ENCODE measurements at places on chromosomes 13 and 19.

- no peaks in the 10 kb centered on the region for H3K36me3 ChIP-seq
- peaks cover 7% of the 10 kb centered on the region for H3K27me3 ChIP-seq
- H3K27ac ChIP-seq: no peak overlapping the region
- no peak for DNase-seq
- no peak overlapping the region for H3K4me3 ChIP-seq
Observed at GRCh38 chr19:39299404-39299803, 3.2 kb downstream of the IFNL1 start.

GRCh38 chr13:48853728-48854102, 122.0 kb upstream of the FNDC3A start:
- DNase-seq: no peak
- H3K27ac ChIP-seq: no peak overlapping the region
- no peaks in the 10 kb centered on the region for H3K4me1 ChIP-seq
- no peaks in the 10 kb centered on the region for H3K27me3 ChIP-seq

DNA sequence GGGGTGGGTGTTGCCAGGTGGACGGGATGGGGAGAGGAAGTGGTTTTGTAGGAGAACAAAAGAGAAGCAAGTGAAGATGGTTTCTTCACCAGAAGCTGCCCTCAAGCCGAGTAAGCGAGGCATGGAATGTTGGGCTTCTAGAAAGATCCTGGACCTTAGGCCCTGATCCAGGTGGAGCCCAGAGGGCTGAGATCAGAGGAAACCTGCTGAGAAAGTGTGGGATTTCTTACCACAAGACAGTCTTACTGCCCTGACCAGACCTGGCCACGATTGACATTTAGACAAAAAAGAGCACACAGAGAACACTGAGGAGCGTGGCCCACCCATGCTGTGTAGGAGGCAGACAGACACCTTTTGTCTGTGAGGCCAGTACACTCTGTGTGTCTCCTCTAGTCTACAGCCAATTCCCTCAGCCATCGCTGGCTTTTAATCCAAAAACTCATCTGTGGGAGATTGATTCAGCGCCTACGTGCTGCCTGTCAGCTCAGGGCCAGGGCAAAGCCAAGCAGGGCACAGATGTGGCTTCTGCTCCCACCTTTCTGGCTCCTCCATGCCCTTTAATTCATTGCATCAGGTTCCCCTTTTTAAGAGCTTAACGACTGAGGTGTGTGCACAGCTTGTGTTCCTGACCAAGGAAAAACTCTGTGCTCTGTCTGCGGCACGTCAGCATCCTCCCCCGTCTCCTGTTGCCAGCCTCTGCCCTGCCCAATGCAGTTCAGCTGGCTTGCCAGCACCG, 123.3 kb downstream of the AKAP11 start:
- H3K27ac ChIP-seq: no peak overlapping the region
- no peak for DNase-seq
- no peaks in the 10 kb centered on the region for H3K36me3 ChIP-seq
- H3K4me1 ChIP-seq: no peaks in the 10 kb centered on the region

DNA sequence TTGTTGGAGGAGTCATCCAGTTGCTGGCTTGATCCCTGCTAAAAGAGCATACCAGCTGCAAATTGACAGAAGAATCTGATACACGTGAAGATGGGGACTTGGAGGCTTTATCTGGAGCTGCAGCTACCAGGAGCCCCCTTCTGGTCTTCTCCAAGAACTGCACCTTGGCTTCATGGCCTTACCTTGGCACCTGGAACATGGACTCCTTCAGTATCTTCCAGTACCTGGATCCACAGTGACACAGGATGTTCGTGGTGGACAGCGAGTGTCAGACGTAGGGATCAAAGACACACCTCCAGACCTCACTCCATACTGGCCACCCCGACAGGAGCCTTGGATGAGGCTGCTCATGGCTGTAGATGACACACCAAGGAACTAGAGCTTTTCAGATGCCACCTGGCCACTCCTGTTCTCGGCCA, 9.9 kb upstream of the ACSBG2 start:
- no peak overlapping the region for H3K4me3 ChIP-seq
- DNase-seq: peak; percentile 61
- H3K36me3 ChIP-seq: no peaks in the 10 kb centered on the region
- no peaks in the 10 kb centered on the region for H3K27me3 ChIP-seq
- no peaks in the 10 kb centered on the region for H3K4me1 ChIP-seq
- no peak overlapping the region for H3K27ac ChIP-seq

- H3K27ac ChIP-seq: no peak overlapping the region
- no peak overlapping the region for H3K4me3 ChIP-seq
- H3K36me3 ChIP-seq: no peaks in the 10 kb centered on the region
- H3K4me1 ChIP-seq: no peaks in the 10 kb centered on the region
- no peaks in the 10 kb centered on the region for H3K27me3 ChIP-seq
Observed at GRCh38 chr19:41599175-41599966, 23.4 kb downstream of the CEACAM21 start.

DNA sequence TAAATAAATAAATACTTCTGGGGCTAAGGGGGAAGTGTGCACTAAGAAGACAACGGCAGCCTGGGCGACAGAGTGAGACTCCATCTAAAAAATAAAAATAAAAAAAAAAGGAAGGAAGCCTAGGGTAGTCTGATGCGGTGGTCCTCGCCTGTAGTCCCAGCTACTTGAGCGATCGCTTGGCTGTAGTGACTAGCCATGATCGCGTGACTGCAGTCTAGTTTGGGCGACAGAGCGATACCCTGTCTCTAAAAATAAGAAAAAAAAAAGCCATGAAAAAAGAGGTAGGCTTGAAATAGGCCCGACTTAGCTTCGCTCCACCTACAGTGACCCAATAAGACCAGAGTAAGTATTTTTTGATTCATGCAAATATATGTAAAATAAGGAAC, 661 bp upstream of the BABAM1 start:
- H3K4me3 ChIP-seq: no peak overlapping the region
- H3K4me1 ChIP-seq: no peaks in the 10 kb centered on the region
- DNase-seq: no peak
- H3K36me3 ChIP-seq: peaks cover 4% of the 10 kb centered on the region
- H3K27ac ChIP-seq: peak overlapping the region; percentile 34
- H3K27me3 ChIP-seq: no peaks in the 10 kb centered on the region

DNA sequence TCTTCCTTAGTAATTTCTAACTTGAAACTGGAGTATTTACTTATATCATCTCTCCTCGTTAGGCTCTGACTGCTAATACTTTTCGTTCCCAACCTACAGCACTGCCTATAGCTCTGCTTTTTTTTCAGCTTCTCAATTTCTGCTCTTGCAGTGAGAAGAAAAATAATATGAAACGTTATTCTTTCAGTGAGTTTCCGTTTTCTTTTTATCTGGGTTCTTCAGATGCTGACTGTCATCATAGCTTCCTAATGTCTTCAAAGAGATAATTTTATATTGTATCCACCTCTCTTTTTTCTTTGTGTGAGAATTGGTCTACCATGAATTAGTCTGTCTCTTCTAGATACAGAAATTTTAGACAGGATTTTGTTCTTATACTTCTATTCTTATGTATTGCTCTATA, 454.9 kb downstream of the LMO7 start:
- DNase-seq: no peak
- no peaks in the 10 kb centered on the region for H3K27me3 ChIP-seq
- H3K4me3 ChIP-seq: no peak overlapping the region
- H3K4me1 ChIP-seq: no peaks in the 10 kb centered on the region
- no peaks in the 10 kb centered on the region for H3K36me3 ChIP-seq
- no peak overlapping the region for H3K27ac ChIP-seq

DNA sequence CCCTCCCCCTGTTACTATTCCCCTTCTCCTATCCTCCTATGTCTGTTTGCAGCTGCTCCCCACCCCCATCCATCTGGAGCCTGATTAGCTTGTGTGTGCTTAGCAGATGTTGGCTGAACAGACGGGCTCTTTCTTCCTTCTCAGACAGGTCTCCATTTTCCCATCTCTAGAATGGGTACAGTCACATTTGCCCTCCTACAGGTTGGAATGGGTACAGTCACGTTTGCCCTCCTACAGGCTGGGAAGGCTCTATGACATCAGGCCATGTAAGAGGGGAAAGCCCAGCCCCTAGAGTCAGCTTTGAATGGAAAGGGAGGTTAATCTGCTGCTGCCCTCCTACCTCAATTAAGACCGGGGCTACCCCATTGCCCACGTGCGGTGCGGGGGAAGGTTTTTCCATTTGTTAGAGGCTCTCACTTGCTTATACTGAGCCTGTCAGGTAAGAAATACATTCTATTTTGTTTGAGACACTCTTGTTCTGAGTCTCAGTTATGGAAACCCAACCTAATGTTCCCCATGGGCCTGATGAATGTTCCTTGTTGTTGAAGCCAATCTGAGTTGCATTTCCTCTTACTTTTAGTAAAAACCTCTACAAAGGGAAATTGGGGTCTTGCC, 2.2 kb upstream of the CLEC17A start:
- DNase-seq: no peak
- no peaks in the 10 kb centered on the region for H3K36me3 ChIP-seq
- no peaks in the 10 kb centered on the region for H3K27me3 ChIP-seq
- H3K27ac ChIP-seq: no peak overlapping the region
- H3K4me3 ChIP-seq: no peak overlapping the region

GRCh38 chr19:33130433-33130832, 1.5 kb upstream of the WDR88 start:
- no peak overlapping the region for H3K27ac ChIP-seq
- H3K36me3 ChIP-seq: peaks cover 10% of the 10 kb centered on the region
- H3K27me3 ChIP-seq: no peaks in the 10 kb centered on the region
- no peak overlapping the region for H3K4me3 ChIP-seq
- DNase-seq: no peak
- H3K4me1 ChIP-seq: peaks cover 11% of the 10 kb centered on the region

GRCh38 chr19:13848798-13849676, 27.9 kb upstream of the NANOS3 start:
- H3K27me3 ChIP-seq: no peaks in the 10 kb centered on the region
- DNase-seq: no peak
- no peaks in the 10 kb centered on the region for H3K36me3 ChIP-seq
- no peak overlapping the region for H3K4me3 ChIP-seq
- H3K27ac ChIP-seq: peak overlapping the region; percentile 98
- peaks cover 71% of the 10 kb centered on the region for H3K4me1 ChIP-seq

GRCh38 chr19:31387717-31388301, 38.6 kb upstream of the TSHZ3 start:
- H3K36me3 ChIP-seq: no peaks in the 10 kb centered on the region
- no peak for DNase-seq
- H3K4me1 ChIP-seq: no peaks in the 10 kb centered on the region
- no peak overlapping the region for H3K4me3 ChIP-seq
- H3K27me3 ChIP-seq: no peaks in the 10 kb centered on the region

- H3K4me1 ChIP-seq: no peaks in the 10 kb centered on the region
- no peaks in the 10 kb centered on the region for H3K27me3 ChIP-seq
- no peak overlapping the region for H3K27ac ChIP-seq
- no peak for DNase-seq
- no peaks in the 10 kb centered on the region for H3K36me3 ChIP-seq
Observed at GRCh38 chr13:28475916-28476725, 18.8 kb downstream of the FLT1 start.

DNA sequence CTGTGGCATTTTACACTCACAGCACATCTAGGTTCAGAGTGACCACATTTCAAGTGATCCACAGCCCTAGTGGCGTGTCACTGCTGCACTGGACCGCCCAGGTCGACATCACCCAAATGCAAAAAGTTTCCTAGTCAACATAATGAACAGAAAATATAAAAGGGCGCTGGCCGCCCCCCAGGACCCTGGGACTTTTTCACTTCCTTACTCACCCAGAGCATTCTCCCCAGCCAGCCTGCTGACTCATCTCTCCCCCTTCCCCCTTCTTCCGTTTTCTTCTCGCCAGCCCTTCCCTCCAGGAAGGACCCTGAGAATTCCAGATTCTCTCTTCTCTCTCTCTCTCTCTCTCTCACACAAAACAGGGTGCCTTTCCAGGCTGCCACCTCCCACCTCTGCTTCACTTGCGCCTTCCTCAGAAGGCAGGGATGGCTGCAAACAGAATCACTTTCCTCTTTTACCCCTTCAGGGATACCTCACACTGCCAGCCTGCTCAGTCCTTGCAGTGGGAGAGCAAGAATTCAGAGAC, 21.0 kb upstream of the GRWD1 start:
- no peak for DNase-seq
- H3K27me3 ChIP-seq: no peaks in the 10 kb centered on the region
- peak overlapping the region; percentile 29 for H3K27ac ChIP-seq
- no peaks in the 10 kb centered on the region for H3K36me3 ChIP-seq
- no peak overlapping the region for H3K4me3 ChIP-seq

GRCh38 chr19:51552996-51553725, 17.9 kb upstream of the ZNF175 start:
- H3K36me3 ChIP-seq: no peaks in the 10 kb centered on the region
- no peaks in the 10 kb centered on the region for H3K4me1 ChIP-seq
- no peak for DNase-seq
- H3K4me3 ChIP-seq: no peak overlapping the region
- no peak overlapping the region for H3K27ac ChIP-seq

DNA sequence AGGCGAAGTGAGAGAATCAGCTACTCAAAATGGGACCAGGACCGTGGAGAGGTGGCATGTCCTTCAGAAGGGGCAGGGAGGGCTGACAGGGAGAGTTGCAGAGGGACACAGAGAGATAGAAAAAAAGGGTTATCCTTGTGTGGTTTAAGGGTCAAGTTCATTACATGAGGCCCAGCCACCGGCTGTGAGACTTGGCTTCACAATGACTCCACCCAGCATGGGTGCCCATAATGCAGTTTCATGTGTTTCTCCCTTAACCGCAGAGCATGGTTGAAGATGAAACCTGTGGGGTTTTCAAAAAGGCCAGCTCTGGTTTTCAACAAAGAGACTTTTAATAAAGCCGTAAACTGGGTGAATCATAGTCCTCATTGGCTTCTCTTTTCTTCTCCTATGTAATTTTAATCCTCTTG, 164.6 kb downstream of the KLF5 start:
- DNase-seq: no peak
- H3K27ac ChIP-seq: no peak overlapping the region
- no peak overlapping the region for H3K4me3 ChIP-seq
- H3K36me3 ChIP-seq: no peaks in the 10 kb centered on the region
- H3K27me3 ChIP-seq: no peaks in the 10 kb centered on the region

- H3K27ac ChIP-seq: no peak overlapping the region
- no peak for DNase-seq
- H3K4me3 ChIP-seq: no peak overlapping the region
- no peaks in the 10 kb centered on the region for H3K4me1 ChIP-seq
- no peaks in the 10 kb centered on the region for H3K36me3 ChIP-seq
Observed at GRCh38 chr13:46350003-46350402, 37.0 kb downstream of the RUBCNL start.

GRCh38 chr19:54011507-54012211, 20.2 kb downstream of the CACNG6 start:
- H3K36me3 ChIP-seq: no peaks in the 10 kb centered on the region
- H3K4me3 ChIP-seq: no peak overlapping the region
- no peak for DNase-seq
- H3K4me1 ChIP-seq: peaks cover 27% of the 10 kb centered on the region
- H3K27ac ChIP-seq: peak overlapping the region; percentile 93
- no peaks in the 10 kb centered on the region for H3K27me3 ChIP-seq

GRCh38 chr13:33782631-33783030, 35.3 kb upstream of the RFC3 start:
- H3K36me3 ChIP-seq: no peaks in the 10 kb centered on the region
- no peak overlapping the region for H3K4me3 ChIP-seq
- H3K27ac ChIP-seq: no peak overlapping the region
- DNase-seq: no peak
- H3K4me1 ChIP-seq: no peaks in the 10 kb centered on the region
- H3K27me3 ChIP-seq: no peaks in the 10 kb centered on the region
